Activated CD4-positive, alpha-beta T cell treated with anti-CD3 and anti-CD28 coated beads, Interleukin-2, amount 10 ng/mL, durations not matched to agents 7 days and 5 days (primary cell): ENCODE measurements at places on chromosomes 5 and 9. TPM values are rescaled to one million over a fixed set of nuclear protein-coding genes. Genes with fewer than 3 reads are reported as not detected.

GRCh38 chr5:90983148-90983547 is 400.0 kb downstream of the ARRDC3 start:
- H3K27ac ChIP-seq: no peak overlapping the region
- H3K27me3 ChIP-seq: no peaks in the 10 kb centered on the region
- no peaks in the 10 kb centered on the region for H3K36me3 ChIP-seq
- H3K4me1 ChIP-seq: no peaks in the 10 kb centered on the region

GRCh38 chr9:37531699-37532098 is 44.5 kb downstream of the FBXO10 start:
- no peaks in the 10 kb centered on the region for H3K36me3 ChIP-seq
- peak overlapping the region; percentile 79 for H3K27ac ChIP-seq
- H3K4me3 ChIP-seq: no peak overlapping the region
- no peak for DNase-seq

PKD2L2 gene
- total RNA-seq: not detected

EIF4E1B gene
- total RNA-seq: not detected

SIT1 gene
- 202 TPM for total RNA-seq
